Activated CD8-positive, alpha-beta memory T cell treated with anti-CD3 and anti-CD28 coated beads for 4 hours (primary cell): ENCODE measurements at places on chromosomes 12 and 14.

GRCh38 chr12:32499048-32499447, 99.7 kb downstream of the FGD4 start:
- DNase-seq = no peak

- DNase-seq = no peak
Measured at GRCh38 chr12:3598896-3599860, 108.2 kb downstream of the PRMT8 start.

GRCh38 chr12:52434760-52435530, 774 bp upstream of the KRT75 start:
- no peak for DNase-seq

DNA sequence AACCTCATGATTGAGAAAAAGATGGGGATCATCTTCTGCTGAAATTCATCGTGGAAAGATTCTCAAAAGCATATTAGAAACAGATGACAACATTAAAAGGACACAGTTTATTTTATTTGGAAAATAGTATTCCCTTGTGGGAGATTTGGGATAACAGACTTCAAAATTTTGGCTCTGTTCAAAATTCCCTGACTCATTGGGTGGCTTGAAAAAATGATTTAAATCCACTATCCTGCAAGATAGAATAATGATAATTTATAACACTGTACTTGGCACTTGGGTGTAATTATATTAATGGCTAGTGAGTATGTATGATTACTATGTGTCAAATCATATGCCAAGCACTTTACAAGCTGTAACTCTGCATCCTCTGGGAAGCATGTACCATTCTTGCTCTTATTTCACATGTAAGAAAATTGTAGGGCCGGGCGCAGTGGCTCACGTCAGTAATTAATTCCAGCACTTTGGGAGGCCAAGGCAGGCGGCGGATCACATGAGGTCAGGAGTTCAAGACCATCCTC, 128.8 kb downstream of the LMNTD1 start:
- DNase-seq = no peak

- DNase-seq = no peak
Measured at GRCh38 chr14:34302654-34303053, 159.4 kb downstream of the SPTSSA start.

GRCh38 chr12:80257920-80258319, 158.6 kb downstream of the OTOGL start:
- DNase-seq = no peak

DNA sequence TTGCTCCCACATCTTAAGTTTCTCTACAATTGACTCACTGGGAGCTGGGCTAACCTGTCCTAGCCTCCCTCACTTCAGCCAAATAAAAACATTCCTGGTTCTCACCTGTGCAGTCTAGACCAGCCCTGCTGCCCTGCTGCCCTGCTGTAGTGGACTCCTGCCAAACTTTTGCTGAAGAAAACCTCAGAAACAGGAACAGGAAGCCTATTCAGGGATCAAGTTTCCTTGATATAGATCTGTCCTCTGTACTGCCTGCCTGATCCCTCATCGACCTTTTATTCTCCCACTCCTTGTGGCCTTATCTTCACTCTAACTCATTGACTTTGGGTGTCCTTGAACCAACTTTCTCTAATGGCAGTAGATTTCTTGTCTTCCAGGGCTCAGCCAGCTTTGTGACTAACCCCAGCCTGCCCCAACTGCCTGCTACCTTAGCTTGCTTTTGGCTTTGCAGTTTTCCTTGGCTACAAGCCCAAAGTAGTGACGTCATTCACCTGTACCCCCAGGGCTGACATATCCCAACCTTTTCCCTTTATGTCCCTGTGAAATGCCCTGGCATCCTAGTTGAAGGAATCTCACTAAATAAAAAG, 234.8 kb downstream of the DUSP6 start:
- DNase-seq = no peak

DNA sequence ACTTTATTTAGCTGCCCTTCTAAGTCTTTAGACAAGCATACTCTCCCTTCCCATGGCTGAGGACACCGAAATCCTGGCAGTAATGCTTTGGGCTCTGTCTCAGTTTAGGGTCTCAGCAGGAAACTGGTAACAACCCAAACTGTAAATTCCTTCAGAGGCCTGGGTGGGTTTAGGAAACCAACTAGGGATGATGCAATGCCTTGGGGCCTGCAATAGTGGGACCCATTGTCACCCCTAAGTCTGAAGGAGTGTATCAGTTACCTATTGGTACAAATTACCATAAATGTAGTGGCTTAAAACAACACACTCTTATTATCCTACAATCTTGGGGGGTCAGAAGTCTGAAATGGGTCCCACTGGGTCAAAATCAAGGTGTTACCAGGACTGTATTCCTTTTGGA, 36.0 kb downstream of the DHRS2 start:
- DNase-seq = no peak

- DNase-seq = no peak
Measured at GRCh38 chr12:65996146-65996545, 134.4 kb downstream of the LLPH start.

DNA sequence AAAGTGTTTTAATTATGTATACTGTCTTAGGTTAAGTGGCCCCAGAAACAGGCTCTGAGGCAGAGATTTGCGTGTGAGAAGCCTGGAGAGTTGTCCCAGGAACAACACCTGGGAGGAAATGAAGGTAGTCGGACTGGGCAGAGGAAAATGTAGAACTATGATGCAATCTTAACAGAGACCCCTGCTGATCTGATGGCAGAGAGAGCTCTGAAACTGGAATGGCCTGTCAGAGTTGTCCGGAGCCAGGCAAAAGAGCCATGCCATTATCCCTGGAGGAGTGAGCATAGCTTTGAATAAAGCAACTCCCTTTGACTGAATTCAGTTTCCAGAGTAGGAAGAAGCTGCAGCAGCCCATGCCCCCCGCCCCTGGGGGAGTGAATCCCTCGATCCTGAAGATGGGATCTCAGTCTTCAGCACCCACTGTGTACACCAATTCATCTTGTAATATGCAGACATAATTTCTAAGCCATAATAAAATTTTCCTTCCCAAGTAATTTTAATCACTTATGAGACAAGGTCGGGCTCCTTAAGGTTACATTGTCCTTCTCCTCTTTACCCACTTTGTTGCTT, 264.8 kb downstream of the PDZRN4 start:
- no peak for DNase-seq

GRCh38 chr12:87425942-87426554, 603.2 kb downstream of the C12orf50 start:
- no peak for DNase-seq

DNA sequence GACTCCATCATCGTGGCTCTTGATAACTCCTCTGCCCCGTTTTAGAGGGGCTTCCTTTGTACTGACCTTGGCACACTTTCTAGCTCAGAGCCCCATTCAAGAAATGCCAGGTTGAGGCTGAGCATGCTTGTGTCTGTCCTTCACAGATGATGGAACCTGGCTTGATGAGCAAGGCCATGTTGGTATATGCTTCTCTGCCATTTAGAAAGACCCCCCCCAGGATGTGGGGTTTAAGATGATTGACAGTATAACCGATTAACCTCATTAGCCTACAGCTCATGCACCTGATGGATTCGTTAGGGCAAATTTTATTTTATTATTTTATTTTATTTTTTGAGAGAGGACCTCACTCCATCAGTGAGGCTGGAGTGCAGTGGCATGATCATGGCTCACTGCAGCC, 21.0 kb downstream of the BATF start:
- DNase-seq = no peak

GRCh38 chr12:56098592-56098991, 5.8 kb upstream of the PA2G4 start:
- DNase-seq = no peak

DNA sequence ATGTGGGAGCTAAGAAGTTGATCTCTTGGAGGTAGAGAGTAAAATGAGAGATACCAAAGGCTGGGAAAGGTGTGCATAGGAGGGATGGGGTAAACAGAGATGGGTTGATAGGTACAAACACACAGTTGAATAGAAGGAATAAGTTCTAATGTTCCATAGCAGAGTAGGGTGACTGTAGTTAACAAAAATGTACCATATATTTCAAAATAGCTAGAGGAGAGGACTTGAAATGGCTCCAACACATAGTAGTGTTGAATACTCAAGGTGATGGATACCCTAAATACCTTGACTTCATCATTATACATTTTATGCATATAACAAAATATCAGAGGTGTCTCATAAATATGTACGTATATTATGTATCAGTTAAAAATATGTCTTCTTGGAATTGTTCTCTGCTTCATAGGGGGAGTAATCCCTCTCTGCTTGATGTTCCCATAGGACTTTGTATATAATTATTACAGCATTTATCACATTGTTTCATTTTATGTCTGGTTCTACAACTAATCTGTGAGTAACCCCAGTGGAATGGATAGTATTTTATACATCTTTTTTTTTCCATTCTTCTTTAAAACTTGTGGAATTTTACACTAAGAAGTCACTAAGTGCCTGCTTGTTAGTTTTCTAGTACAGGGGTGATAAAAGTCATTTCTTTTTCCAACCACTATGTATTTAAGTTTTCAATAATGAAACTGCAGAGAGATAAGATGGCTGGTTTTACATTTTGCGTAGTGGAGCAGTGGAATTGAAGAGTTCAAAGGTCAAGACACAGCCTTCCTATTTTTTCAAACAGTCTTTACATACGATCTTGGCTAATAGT, 1940.0 kb upstream of the SEL1L start:
- no peak for DNase-seq

- no peak for DNase-seq
Measured at GRCh38 chr12:109988274-109988673, 7.9 kb downstream of the GIT2 start.

- no peak for DNase-seq
Measured at GRCh38 chr12:118337194-118337838, 35.4 kb downstream of the TAOK3 start.

- DNase-seq = no peak
Measured at GRCh38 chr14:43464968-43465367, 1042.1 kb downstream of the FSCB start.

DNA sequence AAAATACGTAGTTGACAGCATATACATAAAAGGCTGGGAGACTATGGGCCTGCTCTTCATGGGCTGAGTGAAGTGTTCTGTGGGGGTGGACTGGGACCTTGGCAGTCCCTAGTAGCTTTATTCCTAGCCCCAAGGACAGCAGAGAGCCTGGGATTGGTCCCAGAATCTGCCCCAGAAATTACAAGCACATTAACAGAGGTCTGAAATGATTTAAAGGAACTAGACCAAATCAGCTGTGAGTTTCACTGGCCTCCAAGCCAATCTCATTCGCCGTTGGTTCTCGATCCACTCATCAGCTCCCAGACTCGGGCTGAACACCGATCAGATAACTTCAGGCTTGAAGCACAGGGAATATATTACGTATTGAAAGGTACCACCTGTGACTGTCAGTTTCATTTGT, 77.0 kb upstream of the PSMC1 start:
- DNase-seq = no peak
